Fibroblast of lung (primary cell): ENCODE measurements at places on chromosomes 1 and 21.

- peak; percentile 13 for DNase-seq
Observed at GRCh38 chr1:115976062-115976920, at the start of gene SLC22A15. Gene SLC22A15, plus strand, starts transcription at chr1:115976513. Its CDS starts 115 bp downstream, at chr1:115976628.

- peak; percentile 92 for DNase-seq
Observed at GRCh38 chr1:8394456-8395321, 76.8 kb downstream of the SLC45A1 start.

- peak; percentile 61 for DNase-seq
Observed at GRCh38 chr1:117339866-117340700, 27.2 kb upstream of the MAN1A2 start.

DNA sequence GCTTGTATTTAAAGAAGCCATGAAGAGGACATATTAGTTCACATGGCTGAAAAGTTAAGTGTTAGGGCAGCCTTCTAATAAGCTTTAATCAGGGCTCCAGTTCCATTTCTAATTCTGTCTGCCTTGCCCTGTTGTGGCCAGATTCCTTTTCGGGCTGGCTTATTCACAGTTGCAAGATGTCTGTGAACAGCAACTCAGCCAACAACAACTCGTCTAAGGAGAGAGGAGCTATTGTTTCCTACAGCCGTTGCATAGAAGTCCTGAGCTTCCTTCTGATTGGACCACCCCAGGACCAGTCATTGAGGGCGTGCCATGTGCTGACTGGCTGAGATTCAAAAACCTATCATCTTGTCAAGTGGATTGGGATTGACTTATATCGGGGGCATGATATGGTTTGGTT is 18.6 kb upstream of the COQ8A start:
- no peak for DNase-seq

- DNase-seq: no peak
Observed at GRCh38 chr1:163263818-163264655, 57.7 kb upstream of the NUF2 start.

DNA sequence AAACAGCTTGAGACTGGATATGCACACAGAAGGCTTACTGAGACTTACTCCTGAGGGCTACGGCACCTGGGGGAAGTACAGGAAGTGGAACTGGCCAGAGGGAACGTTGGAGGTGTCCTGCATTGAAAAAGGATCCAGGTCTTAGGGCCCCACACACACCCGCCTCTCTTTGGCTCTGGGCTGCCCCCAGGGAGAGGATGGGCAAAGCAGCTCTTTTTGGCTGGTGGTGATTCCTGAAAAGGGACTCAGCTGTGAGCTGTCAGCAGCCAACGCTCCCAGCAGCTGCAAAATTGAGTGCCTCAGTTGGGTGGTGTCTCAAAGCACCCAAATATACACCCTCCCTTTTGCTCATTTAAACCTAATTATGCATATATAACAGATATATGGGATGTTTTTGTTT is 213.2 kb downstream of the TNR start:
- DNase-seq: no peak

DNA sequence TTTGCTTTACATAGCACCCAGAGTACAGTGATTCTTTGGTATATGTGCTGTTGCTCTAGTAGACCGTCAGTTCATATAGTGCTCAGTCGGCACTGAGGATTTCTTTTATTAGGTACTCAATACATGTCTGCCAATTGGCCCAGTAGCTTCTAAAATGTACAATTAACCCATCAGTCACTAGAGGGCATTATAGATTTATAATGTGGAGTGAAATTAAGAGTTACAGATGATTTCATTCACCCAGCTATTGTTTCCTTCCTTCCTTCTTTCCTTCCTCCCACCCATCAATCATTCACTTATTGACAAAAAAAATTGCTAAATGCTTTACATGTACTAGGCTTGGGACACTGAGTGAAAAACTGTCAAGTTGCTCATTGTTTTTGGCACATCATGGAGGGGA is 263.6 kb upstream of the USP24 start:
- peak; percentile 40 for DNase-seq

DNA sequence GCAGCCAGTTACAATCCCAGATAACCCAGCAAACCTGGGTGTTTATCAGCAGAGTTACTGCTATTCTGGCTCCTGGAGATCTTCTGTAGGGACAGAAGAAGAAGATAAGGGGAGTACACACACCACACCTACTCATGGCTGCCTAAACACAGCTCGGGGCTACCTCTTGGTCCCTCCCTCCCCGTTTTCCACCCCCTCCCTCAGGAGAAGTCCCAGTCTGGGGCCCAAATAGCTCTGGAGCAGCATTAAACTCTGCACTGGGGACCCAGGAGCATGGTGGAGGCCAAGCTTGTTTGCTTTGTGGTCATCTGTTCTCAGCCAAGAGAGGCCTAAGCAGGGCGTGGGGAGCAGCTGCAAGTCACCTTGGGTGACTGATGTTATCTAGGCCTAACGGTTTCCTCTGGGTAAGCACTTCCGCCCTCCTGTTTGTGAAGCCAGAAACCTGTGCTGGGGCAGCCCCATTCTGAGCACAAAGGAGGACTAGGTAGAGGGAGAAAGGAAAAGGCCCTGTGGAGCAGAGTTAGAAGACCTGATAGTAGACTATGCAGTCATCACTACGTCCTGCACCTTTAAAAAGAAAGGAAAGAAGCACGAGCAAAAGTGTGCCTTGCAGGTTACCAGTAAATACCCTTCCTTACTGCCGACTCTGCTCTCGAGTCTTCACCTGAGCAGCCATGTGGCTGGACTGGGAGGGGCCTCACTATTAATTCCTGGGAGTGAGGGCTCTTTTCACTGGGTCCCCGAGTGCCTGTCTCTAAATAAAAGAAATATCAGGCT is 2.0 kb upstream of the RCSD1 start:
- DNase-seq: no peak

DNA sequence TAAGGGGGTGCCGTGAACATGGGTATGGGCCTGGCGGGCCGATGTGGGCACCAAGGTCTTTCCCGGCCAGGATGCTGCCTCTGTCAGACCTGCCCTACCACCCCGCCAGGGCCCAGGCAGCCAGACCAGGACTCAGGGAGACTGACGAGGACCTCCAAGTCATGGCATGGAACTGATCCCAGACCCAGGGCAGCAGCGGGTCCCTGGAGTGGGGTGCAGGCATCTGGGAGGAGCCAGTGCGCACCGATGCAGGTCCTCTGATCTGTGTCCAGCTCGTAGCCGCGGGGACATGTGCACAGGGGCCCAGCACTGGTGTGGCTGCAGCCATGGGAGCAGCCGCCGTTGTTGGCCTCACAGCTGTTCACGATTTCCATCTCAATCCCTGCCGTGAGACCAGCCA is 56.8 kb downstream of the ARHGEF16 start:
- no peak for DNase-seq

GRCh38 chr1:101914473-101915242 is 82.1 kb downstream of the OLFM3 start:
- DNase-seq: no peak

DNA sequence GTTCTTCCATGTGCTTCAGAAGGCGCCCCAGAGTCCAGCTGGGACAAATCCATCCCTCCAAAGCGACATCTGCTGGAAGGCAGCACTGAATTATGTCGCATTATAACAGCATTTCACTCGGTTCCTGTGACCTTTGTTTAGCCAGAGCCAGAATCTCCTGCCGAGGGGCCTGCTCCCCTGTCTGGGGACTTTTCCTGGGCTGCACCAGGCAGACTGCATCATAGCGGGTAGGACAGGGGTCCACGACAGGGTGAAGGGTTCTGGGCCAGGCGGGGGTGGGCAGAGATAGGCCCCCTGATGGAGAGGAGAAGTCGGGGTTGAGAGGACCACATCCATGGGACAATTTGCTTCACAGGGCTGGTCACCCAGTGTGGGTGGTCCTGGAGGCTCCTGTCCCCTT is 276.9 kb downstream of the MATN1 start:
- no peak for DNase-seq

- no peak for DNase-seq
Observed at GRCh38 chr1:107433635-107434360, 293.0 kb downstream of the NTNG1 start.

- no peak for DNase-seq
Observed at GRCh38 chr1:161333166-161333565, 19.0 kb downstream of the SDHC start.

- DNase-seq: peak; percentile 63
Observed at GRCh38 chr1:197526736-197527371, 248.4 kb downstream of the DENND1B start.

DNA sequence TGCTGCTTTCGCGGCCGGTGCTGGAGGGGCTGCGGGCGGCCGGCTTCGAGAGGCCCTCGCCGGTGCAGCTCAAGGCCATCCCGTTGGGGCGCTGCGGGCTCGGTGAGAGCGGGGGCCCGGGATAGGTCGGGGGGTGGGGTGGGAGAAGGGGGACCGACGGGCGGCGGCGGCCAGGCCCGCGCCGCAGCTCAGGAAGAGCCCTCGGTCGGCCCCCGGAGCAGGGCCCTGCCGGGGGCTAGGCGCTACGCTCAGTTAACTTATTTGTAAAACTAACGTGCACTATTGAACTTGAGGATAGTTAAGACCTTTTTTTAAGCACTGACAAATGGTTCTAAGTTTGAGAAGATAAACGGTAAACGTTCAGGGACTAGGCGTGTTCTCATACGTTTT is 418 bp downstream of the DDX20 start:
- no peak for DNase-seq

- peak; percentile 73 for DNase-seq
Observed at GRCh38 chr1:115654663-115655305, 13.0 kb downstream of the VANGL1 start.

- no peak for DNase-seq
Observed at GRCh38 chr1:110870721-110871388, 2.1 kb upstream of the CD53 start.

DNA sequence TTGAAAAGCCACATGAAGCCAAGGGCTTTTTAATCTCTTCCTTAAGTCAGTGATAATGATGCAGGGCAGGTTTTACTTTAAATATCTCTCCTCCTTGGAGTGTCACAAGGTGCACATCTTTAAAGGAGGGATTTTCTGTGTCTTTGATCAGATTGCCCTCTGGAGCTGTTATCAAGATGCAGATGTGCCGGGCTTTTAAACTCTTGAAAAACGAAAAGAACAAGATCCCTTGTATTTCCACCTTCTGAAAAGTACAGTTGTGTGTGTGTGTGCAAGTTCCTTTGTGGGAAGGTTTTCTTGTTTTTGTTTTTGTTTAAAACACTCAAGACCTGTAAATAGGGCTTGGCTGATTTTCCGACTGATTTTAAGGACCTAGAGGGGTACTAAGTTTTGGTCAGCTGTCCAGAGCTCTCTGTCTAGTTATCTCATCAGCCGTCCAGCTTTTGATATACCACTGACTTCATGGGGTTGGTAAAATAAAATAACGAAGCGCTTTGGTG is 1.6 kb downstream of the MARK1 start:
- no peak for DNase-seq

DNA sequence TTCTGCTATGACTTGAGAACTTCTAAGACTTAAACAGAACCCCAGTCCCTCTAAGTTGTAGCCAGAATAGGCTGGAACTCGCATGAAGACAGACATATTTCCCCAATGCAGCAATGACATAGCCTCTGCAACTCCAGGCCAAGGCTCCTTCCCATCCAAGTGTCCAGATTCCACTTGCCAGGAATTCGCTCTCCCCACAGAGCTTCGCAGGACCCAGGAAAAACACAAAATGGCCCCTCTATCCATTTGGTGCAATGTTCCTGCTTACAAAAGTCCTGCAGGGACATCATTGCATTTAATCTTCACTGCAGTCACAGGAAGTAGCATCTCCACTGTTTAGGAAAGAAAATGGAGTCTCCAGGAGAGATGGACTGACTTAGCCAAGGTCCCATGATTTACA is 147.5 kb upstream of the KLHDC7A start:
- DNase-seq: no peak

GRCh38 chr1:74964508-74965102 is 169.6 kb upstream of the LHX8 start:
- no peak for DNase-seq

- no peak for DNase-seq
Observed at GRCh38 chr1:244868484-244869363, 4.4 kb upstream of the HNRNPU start.

DNA sequence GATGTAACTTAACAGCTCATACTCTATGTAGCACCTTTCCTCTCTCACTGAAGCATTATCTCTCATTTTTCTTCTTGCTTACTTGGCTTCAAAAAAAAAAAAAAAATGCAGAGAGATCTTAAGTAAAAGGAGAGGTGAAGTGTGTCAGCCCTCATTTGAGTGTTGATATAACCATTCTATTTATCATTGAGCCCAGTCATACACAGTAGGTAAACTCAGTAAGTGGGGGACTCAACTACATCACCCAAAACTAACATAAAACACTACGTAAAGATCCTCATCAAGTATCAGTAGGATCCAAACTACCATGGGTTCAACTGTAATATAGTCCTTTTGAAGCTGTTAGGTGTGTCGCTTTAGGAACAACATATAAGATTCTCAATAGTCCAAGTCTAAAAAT is 8.2 kb downstream of the PNRC2 start:
- no peak for DNase-seq

DNA sequence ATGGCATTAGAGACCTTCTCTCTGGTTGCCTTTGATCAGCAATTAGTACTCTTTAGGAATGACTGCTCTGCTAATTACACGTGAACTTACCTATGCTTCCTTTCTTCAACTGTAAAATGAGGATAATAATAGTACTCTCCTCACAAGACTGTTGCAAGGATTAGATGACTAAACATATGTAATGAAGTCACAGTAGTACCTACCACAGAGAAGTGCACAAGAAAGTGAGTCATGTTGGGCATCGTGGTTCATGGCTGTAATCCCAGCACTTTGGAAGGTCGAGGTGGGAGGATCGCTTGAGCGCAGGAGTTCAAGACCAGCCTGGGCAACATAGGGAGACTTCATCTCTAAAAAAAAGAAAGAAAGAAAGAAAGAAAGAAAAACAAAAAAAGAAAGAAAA is 68.1 kb upstream of the AK4 start:
- peak; percentile 31 for DNase-seq

DNA sequence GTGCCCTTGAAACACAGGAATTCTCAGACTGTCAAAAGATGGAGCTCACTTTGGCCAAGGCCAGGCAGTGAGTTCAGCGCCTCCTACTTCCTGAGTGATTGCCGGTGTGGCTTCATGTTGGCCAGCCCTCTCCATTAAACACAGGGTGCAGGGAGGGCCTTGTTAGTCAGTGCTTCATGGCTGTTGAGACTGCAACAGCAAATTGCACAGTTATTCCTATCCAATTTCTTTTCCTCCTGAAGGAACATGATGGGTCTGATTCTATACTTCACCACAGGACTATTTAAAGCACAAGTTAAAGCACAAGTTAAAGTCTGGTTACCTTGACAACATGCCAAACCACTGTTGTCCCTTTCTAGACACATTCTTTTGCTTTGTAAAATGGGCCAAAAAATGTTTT is 156.6 kb downstream of the SIPA1L2 start:
- peak; percentile 85 for DNase-seq

- peak; percentile 81 for DNase-seq
Observed at GRCh38 chr1:243325305-243325890, 69.6 kb downstream of the SDCCAG8 start.

- no peak for DNase-seq
Observed at GRCh38 chr21:43779660-43780059, 3.6 kb upstream of the CSTB start.
